ENCODE measurements at places on chromosomes 7 and 10.

- no peak for DNase-seq
Observed at GRCh38 chr10:30550967-30551815, 78.4 kb downstream of the LYZL2 start.

DNA sequence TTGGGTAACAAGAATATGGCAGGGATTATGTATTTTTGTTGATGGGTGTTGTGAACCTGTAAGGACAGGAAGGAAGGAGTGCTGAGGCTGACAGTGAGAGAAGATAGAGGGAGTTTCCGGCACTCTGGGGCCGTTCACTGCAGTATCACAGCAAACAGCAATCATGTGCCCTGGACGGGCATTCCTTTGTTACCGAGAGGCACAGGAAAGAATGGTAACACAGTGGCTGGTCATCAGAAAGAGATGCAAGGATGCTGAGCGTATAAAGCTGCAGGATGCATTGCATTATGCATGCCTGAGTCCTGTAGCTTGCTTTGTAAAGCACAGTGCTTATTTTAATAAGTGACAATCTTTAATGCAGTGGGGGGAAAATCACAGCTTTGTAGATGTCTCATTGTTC is 286.8 kb downstream of the RPS24 start:
- DNase-seq: no peak

DNA sequence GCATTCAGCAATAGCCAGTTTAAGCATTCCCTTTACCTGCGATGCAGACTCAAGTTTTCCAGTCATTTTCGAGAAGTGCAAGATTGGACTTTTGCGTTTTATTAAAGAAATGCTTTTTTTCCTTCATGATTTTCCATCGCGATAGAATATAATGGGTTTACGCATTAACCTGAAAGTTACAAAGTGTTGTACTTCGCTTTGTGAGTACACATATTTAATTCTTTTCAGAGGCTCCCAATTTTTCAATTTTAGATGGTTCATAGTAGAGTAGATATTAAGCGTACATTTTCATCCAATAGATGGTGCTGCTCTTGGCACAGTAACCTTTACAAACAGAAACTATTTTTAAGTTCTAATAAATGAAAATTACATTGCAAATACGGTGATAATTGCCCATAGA is 1.3 kb downstream of the PTPRZ1 start:
- DNase-seq: no peak

DNA sequence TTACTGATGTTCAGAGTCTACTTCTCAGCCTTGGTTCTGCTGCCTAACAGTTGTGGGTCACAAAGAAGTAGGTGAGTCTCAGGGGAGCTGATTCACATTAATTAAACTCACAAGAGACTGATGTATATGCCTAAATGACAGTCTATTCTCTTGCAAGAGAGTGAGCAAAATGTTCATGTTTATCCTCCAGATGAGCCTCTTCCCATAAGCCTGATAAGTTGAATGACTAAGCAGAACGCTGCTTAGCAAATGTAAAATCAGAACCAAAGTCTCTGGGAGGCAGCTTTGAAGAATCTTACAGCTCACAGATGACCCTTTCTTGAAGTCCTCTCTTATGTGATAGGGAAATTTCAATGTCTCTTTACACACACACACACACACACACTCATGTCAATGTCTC is 1092.2 kb downstream of the TYW1 start:
- DNase-seq: no peak

DNA sequence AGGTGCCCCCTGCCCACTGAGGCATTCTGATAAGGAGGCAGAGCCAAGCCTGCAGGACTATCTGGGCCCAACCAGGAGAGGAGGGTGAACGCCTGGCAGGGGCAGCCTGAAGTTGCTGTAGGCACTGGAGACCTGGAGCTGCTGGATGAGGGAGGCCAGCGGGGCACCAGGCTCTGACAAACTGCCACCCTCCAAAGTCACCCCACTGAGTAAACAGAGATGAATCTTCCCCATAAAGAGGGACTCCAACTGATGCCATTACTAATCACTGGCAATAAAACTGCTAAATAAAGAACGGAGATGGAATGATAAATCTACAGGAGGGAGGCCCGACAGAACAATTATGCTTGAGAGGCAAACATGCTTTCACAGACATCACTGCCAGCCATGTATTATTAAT is 44.2 kb downstream of the DRGX start:
- DNase-seq: no peak

- DNase-seq: no peak
Observed at GRCh38 chr7:107989618-107990373, 13.2 kb downstream of the LAMB1 start.

DNA sequence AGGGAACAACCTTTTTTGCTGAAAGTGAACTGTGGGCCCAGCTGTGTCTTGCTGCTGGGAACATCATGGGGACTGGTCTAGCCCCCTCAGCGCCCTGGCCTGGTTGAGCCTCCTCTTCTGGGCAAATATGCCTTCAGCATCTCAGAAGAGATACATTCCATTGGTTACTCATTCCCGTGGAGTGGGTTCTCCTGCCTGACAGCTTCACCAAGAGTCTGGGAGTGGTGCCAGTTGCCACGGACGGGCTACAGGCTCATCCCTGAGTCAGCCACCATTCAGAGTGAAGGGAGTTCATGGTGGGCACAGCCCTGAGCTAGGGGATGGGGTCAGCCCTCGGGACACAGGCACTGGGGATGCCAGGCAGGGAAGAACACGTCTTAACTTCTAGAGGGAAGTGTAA is 81.9 kb downstream of the RAMP3 start:
- DNase-seq: no peak

DNA sequence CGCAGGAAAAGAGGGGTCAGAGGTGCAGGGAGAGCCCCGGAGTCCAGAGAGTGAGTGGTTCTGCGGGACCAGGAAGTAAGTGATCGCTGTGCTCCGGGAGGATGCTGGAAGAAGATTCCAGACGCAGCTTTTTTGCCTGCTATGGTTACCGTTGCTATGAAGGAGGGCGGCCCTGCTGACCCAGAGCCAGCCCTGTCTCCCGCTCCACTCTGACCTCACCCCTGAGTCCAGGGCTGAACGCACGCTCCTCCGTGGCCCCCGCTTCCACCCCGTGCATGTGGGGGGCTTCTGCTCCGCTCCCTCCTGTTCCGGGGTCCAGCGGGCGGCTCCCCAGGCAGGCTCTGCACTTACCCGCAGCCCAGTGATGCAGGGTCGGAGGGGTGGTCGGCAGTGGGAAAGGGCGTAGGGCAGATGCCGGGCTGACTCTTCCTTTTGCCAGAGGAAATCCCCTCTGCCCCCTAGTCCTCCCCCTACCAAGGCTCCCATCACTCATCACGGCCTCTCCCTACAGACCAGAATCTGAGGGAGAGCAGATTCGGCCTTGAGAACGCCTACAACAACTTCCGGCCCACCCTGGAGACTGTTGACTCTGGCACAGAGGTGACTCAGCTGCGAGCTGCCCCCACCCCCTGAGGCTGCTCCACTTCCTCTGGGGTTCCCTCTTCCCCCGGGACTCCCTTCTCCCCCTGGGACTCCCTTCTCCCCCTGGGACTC is 2.7 kb upstream of the MUC17 start:
- DNase-seq: no peak

DNA sequence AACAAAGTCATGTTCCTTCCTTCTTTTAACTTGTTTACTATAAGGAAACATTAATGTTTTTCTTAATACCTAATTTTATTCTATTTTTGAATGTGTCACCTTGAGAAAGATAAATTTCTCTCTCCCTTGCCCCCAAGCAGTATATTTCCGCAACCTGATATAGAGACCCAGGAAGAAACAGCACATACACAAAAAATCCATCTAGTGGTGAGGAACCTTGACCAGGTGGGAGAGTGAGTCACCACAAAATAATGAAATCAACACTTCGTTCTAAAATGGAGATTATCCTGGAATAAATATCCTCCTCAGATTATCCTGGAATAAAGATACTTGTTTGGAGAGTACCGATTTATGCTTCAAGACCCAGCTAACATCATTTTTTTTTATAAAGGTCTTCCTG is 232.9 kb upstream of the PTN start:
- no peak for DNase-seq

DNA sequence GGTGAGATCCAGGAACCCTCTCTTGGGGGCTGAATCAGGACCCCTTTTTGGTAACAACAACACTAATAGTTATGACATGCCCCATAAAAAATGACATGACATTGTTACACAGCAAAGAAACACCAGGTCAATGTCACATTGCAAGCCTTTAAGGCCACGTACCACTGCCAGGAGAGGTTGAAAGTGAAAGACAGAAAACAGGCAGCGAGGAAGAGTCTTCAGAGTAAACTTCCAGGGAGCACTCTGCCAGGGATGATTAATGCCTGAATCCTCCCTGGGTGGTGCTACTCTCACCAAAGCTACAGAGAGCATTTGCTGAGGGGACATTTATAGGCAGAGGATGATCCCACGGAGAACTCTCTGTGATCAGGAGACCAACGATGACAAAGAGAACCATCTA is 551.6 kb downstream of the CALN1 start:
- no peak for DNase-seq

GRCh38 chr7:94567396-94567795 is 57.8 kb downstream of the CASD1 start:
- DNase-seq: no peak

GRCh38 chr7:49074538-49074937 is 150.2 kb downstream of the CDC14C start:
- DNase-seq: no peak

DNA sequence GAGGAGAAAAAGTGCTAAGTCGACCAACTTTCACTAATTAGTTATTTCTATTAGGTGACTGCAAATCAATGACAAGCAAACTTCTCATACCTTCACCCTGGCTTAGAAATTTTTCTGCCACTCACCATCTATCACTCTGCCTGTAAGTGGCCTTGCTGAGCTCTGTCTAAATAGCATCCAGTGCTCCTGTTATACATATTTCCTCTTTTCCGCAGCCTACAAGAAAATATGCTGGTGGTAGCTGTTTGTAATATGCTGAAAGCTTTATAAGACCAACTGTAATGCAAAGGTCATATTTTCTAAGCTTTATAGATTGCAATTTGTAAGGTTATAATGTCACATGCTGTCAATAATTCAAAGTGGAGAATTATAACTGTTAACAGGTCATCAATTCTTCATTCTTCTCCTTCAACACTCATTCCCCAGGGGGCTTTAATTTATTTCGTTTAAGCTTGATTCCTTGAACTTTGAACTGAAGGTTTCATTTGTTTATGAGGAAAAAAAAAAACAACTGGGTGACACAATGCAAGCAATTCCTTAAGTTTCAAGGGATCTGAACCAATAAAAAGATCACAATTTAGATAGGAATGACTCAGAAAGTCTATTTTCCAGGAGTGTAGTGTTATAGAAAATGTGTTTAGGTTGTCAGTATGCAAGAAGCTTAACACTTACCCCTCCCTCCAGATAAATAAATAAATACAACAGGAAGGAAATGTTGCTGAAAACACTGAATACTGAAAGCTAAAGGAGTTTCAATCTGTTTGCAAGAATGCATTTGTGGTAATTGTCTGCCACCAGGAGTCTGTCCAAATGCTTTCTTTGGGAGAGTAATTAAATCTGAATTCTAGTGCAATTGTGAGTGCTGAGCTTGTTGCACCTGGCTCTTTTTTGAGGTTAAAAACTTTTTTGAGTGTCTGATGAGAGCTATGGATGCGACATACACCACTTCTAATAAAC is 183.7 kb downstream of the SORCS1 start:
- no peak for DNase-seq

DNA sequence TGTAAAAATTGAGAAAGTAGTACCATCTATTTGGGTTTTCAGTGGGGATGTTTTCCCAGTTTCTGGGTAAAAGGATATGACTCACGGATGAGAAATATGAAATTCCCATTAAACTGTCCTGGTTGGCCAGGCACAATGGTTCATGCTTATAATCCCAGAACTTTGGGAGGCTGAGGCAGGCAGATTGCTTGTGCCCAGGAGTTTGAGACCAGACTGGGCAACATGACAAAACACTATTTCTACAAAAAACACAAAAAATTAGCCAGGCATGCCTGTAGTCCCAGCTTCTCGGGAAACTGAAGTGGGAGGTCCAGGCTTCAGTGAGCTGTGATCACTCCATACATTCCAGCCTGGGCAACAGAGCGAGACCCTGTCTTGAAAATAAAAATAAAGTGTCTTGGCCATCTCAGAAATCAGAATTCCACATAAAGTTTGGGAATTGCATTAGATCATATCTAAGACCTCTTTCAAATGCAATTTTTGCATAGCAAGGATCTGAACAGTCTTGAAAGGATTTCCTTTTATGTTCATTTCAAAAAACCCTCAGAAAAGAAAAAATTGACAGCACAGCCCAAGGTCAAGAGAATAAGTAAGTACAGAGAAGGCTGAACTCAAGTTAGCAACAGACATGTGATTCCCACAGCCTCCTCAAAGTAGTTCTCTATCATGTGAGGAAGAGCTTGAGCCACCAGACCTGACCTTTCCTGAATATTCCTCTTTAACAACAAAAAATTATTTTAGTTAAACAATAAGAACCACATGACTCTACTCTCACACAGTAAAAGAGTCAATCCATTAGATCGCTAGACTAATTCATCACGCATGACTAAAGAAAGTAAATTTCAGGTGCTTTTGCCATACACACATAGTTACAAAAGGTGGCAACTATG is 141.5 kb upstream of the CAV2 start:
- no peak for DNase-seq

GRCh38 chr10:48470893-48471805 is 133.7 kb downstream of the ARHGAP22 start:
- DNase-seq: no peak

DNA sequence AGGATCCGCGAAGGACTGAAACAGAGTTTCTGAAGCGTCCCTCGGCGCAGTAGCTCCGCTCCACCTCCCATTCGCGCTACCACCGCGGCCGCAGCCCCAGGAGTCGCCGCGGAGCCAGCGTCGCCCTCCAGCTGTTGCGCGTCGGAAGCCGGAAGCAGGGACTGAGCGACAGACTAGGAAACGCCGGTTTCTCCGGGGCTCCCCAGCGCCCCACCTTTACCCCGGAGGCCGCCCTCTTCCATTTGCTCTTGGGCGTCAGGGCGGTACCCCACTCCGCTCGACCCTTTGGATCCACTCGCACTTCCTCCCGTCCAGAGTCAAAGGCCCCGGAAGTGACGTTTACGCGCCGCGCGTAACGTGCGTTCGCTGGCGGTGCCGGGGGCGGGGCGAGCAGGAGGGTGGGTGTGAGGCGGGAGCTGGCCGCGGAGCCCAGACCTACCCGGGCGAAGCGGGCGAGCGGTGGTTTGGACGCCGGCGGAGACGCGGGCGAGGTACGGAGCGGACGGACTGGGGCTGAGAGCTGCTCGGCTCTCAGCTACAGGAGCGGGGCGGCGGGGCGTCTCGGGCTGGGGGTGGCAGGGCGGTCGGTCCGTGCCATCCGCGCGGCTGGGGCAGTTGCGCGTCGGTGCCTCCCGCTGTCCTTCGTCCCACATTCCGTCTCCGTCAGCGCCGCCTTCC is at the start of gene RABGEF1:
RABGEF1 (plus strand) TSS at position 432 of the 678 bp plus-strand sequence. CDS start 31,167 bp downstream, outside the sequence.
- peak; percentile 86 for DNase-seq

- DNase-seq: no peak
Observed at GRCh38 chr7:24255139-24255538, 28.9 kb upstream of the NPY start.

GRCh38 chr7:137625197-137625596 is 221.6 kb downstream of the DGKI start:
- no peak for DNase-seq

- DNase-seq: no peak
Observed at GRCh38 chr7:134441264-134441663, 17.6 kb downstream of the AKR1B1 start.

- DNase-seq: no peak
Observed at GRCh38 chr10:1063232-1063865, 7.2 kb downstream of the WDR37 start.

- no peak for DNase-seq
Observed at GRCh38 chr10:119248681-119249080, 41.3 kb downstream of the GRK5 start.

Data from esophagus squamous epithelium (tissue), 5 donors.